Activated CD8-positive, alpha-beta memory T cell treated with anti-CD3 and anti-CD28 coated beads, Interleukin-2, amount 50 U/mL, for 4 hours (primary cell): ENCODE measurements at places on chromosomes 12 and 14.

DNA sequence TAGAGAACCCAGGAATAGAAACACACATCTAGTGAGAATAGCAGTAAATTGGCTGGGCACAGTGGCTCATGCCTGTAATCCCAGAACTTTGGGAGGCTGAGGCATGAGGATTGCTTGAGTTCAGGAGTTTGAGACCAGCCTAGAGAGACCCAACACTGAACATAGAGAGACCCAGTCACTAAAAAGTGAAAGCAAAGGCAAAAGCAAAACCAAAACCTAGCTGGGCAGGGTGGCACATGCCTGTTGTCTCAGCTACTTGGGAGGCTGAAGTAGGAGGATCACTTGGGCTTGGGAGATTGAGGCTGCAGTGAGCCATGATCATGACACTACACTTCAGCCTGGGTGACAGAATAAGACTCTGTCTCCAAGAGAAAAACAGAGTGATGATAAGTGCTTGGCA, 37.5 kb upstream of the MIS18BP1 start:
- no peak for DNase-seq

GRCh38 chr12:116346741-116347140, 69.2 kb upstream of the MED13L start:
- DNase-seq, result no peak

- DNase-seq, result no peak
These were observed 8.7 kb downstream of the CLIP1 start for GRCh38 chr12:122413516-122414404.

DNA sequence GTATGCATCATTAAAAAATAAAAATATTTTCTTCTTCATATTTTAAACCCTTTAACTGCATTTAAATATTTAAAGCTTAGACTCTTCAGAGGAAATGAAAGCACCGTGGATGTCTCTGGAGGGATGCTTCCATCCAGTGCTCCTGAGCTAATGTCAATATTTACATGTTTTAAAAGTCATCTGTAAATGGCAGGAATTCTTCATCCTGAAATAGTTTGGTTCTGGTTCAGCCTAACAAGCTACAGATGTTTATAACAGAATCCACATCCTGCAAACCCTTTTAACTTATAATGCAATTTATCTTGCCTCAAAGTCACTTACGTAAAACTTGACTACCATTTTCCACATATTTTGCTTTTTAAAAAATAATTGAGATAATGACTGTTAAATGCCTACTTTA, 1207.3 kb downstream of the SLC16A7 start:
- no peak for DNase-seq

DNA sequence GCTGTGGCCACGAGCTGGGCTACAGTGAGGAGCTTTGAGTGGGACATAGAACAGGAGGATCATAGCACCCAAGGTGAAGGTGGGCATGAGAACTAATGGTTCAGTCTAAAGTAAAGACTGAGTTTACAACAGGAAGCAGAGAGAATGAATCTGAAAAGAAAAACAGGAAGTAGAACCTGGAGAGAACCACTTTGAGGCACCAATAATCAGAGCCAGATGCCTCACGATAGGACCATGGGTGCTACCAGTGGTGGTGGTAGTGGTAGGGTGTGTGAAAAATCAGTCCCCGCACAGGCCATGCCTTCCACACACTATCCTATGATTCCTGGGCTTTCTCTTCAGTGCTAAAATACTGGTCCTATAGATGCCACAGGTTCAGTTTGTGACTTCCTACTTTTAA, 293.6 kb downstream of the AKAP6 start:
- no peak for DNase-seq

DNA sequence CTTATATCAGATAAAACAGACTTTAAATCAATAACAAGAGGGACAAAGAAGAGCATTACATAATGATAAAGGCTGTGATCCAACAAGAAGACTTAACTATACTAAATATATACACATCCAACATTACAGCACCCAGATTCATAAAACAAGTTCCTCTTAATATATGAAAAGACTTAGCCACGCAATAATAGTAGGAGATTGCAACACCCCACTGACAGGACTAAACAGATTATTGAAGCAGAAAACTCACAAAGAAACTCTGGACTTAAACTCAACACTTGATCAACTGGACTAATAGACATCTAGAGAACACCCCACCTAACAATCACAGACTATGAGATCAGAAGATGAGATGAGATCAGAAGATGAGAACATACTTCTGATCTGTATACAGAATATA, 5.7 kb upstream of the CLEC14A start:
- no peak for DNase-seq

- no peak for DNase-seq
These were observed 5.7 kb upstream of the AKAP5 start for GRCh38 chr14:64459405-64460136.

- no peak for DNase-seq
These were observed 155.1 kb downstream of the SYT1 start for GRCh38 chr12:79019672-79020071.

- peak; percentile 14 for DNase-seq
These were observed 343 bp upstream of the NOVA1 start for GRCh38 chr14:26598081-26598671.

GRCh38 chr14:79584679-79585078, 626.6 kb downstream of the DIO2 start:
- DNase-seq, result no peak

- DNase-seq, result no peak
These were observed 404.7 kb downstream of the DAD1 start for GRCh38 chr14:22184157-22184829.

GRCh38 chr12:51382173-51382572, 9.0 kb downstream of the GALNT6 start:
- DNase-seq, result no peak

DNA sequence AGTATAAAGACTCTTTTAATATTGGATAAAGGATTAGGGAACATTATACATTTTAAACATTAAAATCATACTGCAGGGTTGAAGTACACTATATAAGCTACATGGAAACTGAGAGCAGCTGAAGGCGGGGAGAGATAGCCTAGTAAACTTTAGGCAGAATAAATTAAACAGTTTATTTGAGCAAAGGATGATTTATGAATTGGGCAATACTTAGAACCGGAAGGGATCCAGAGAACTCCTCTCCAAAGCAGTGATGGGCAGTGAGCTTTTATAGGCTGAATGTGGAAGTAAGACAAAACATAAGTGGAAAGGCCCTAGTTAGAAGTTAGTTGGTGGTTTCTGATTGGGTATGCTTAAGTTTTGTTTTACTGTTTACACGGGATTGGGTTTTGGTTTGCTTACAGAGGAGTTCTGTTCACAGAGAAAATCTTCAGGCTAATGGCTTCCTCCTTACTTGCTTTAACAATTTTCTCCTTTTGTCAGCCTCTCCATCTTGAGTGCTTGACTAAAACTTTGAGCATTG, 18.9 kb downstream of the LEMD3 start:
- DNase-seq, result no peak

DNA sequence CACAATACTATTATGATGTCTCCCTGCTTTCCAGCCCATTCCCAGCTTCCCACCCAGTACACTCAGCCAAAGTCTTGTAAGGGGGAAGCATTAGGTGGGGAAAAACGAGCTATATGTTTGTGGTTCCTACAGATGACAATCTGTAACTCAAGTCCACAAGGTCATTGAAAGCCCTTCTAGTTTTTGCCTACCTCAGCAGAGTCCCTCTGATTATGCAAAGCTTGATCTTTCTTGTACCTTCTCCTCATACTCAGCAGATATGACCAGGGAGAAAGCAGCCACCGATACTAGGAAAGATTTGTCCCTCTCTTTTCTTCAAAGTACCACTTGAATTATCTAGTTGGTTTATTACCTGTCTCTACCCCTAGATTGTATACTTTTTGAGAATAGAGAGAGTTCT, 10.6 kb downstream of the CMAS start:
- no peak for DNase-seq

DNA sequence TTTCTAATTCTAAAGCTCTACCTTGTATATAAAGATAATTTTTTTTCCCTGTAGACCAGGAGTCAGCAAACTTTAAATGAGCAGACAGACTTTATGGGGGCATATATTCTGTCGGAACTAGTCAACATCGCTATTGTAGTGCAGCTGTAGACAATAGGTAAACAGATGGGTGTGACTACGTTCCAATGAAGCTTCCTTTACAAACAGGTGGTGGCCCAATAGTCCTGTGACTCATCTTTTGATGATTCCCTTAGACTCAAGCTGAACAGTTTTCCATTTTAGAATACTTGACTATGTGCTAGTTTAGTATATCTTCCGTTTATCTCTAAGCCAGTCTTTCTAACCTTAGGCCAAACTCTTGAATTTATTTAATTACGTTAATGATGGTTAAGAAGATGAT, 16.3 kb downstream of the MUCL1 start:
- no peak for DNase-seq

GRCh38 chr12:63090716-63091115, 60.3 kb downstream of the AVPR1A start:
- DNase-seq, result no peak

GRCh38 chr14:61930101-61930857, 168.1 kb downstream of the SNAPC1 start:
- DNase-seq, result no peak

DNA sequence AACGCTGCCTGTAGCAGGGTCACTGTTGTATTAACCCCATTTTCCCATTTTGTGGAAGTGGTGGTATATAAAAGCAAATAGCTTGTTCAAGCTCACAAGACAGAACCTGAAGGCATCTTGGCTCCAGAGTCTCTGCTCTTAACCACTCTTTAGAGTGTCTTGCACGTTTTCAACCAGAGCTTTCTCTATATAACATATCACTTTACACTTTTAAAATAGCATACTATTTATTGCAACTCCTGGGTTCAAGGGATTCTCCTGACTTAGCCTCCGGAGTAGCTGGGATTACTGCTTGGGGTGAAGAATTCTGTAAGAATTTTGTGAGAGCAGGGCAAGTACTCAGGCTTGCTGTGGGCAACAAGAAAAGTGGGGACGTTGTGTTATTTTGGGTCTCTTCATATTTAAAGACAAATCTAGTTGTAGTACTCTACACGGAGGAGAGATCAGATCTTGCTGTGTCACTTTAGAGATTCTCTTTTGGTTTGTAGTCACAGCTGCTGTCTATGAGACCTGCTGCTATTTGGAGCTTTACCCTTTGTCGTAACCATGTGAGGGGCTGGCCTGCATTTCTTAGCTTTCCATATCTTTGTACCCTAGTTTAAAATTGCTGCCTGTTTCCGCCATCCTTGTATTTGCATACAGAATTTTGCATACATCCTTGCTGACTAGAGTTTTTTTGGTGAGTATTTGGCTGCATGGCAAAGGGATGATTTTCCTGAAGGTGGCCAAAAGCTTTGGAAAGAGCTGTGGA, 40.7 kb downstream of the WDR20 start:
- DNase-seq, result no peak

- DNase-seq, result no peak
These were observed 11.5 kb downstream of the FLVCR2 start for GRCh38 chr14:75589931-75590330.

GRCh38 chr12:111010061-111010460, 89.7 kb upstream of the MYL2 start:
- DNase-seq, result no peak

GRCh38 chr12:32201976-32202375, 95.3 kb downstream of the BICD1 start:
- DNase-seq, result no peak

DNA sequence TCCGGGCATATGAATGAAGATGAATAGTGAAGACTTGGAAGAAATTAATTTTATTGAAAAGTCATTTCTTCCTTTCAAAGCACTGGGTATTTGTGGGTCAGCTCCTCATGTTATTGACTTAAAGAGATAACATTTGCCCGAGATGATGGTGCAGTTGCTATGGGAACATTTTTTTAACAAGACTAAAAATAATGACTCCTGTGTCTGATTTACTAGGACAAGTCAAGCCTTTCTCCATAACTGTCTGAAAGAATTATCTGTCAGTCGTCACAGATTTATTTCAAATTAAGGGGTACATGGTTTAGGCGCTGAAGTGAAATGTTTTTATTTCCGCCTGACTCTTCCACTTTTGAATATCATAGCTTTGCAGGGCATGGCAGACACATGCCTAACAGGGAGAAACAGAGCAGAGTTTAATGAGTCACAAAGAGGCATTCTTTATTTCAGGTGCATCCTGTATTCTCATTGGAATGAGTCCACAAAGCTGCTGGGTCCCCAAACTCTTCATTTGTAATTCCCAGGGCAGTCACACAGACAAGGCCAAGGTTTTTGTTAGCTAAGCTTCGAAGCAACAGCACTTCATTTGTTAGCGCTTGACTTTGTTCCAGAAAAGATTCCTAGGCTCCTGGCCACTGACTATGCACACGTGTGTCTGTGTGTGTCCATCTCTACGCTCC, 4.3 kb upstream of the GPHB5 start:
- no peak for DNase-seq

DNA sequence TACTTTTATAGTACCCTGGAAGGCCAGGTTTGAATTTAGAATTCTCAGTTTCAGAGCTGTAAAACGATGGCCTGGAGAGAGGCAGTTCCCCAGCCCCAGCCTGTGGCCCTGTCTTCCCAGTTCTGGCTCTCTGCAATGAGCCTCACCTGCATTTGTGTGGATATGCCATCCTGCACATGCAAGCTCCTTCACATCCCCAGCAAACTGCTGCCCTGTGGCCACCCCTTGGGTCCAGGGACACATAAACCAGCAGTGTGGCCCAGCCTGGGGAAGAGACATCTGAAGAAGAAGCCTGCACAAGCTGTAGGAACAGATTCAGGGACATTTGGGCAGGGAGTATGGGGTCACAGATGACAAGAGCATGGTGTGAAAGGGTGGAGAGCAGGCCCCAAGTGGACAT, 174.3 kb upstream of the CRY1 start:
- no peak for DNase-seq

GRCh38 chr14:39558525-39558924, 126.3 kb upstream of the FBXO33 start:
- no peak for DNase-seq

- peak; percentile 65 for DNase-seq
These were observed 764 bp upstream of the SPTB start for GRCh38 chr14:64880221-64881121.

GRCh38 chr14:27995691-27996090, 770.9 kb upstream of the FOXG1 start:
- DNase-seq, result no peak

- DNase-seq, result no peak
These were observed 7.2 kb downstream of the RPAP3 start for GRCh38 chr12:47698631-47699030.

DNA sequence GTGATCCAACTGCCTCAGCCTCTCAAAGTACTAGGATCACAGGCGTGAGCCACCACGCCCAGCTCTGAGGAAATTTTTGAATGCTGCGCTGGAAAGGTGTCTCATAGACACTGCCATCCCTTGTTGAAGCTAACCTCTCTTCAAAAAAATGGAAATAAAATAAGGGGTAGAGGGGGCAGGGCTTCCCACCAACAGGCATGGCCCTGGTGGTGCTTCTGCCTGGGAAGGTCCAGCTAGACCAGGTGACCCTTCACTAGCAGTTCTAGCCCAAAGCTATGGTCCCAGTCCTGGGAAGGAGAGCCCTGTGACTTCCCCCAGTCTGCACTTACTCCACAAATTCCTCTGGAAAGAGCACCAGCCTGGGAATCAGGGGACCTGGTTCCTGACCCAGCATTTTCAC, 45.7 kb upstream of the TSPAN11 start:
- DNase-seq, result no peak
